Upper lobe of left lung (tissue), 6 donors: ENCODE measurements at places on chromosomes 2 and 18. TPM values are rescaled to one million over a fixed set of nuclear protein-coding genes. Genes with fewer than 3 reads are reported as not detected.

DNA sequence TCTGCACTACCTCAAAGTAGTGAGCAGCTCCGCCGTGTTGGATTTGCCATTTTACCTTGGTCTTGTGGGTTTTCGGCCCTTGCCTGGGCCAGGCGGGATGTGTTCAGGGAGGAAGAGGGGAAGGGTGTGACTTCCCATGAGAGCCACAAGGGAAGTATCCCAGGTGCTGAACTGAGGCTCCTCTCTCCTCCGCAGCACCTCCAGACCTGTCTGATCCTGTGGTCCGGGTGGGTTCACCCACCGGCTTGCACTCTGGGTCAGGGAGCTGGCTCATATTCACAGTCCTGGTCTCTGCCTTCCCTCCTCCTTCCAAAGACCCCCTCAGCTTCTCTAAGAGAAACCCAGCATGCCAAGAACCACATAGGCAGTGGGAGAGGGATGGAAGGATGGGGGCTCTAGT is 235.8 kb downstream of the SEPTIN10 start:
- no peak for DNase-seq

DNA sequence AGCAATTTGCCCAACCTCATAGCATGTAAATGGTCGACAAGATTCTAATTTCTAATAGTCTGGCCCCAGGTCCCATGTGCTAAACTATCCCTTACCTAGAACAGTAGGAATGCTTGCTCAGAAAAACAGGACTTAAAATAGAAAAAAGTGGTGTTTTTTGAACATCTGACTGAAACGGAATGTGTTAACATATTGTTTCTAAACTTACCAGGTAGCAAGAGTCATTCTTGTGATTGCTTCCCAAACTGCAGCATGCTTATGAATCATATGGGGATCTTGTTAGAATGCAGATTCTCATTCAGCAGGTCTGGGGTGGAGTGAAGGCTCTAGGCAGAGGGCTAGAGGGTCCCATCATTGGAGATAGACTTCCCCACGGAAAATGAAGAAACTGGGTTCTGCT is 5.8 kb upstream of the SLC20A1 start:
- DNase-seq, result no peak

- DNase-seq, result no peak
Measured at GRCh38 chr2:112156152-112156986, 18.2 kb downstream of the FBLN7 start.

DNA sequence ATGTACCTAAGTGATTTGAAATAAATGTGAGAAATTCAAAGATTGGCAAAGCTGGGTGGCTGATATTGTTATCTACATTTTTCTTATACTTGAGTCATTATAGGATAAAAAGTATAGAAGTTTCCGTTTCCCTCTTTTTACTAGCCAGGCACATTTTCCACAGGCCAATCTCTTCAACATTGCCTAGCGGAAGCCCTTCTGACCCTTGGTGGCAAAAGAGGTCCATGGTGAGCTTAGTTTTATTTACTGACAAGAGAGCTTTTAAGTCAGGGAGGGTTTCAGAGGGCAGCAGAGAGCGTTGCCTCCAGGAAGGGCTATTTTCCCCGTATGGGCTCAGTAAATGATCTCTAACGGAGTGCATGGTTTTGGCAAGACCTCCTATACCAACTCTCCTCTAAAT is 15.1 kb upstream of the RHOB start:
- DNase-seq, result no peak

DNA sequence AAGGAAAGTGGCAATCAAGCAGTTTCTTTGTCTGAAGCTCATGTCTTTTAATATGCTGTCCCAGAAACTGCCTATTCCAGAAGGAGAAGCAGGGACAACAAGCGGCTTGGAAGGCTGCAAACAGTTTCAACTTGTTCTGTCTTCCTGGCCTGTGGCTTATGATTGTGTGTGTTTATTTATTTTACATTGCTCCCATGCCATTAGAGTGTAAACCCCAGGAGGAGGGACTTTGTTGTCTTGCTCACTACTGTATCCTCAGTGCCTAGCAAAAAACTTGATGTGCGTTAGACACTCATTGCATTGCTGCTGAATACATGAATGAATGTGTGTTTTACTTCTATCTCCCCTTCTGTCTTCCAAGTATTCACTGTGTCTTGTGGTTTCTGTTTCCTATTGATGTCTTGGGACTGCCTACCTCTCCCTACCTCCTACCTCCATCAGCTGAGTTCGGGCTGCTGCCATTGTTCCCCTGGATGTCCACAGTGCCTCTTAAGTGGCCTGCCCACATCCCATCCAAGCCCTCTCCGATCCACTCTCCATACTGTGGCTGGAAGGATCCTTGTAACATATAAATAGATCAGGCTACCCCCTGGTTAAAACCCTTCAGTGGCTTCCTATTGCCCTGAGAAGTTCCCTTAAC is 261.4 kb downstream of the DYSF start:
- DNase-seq, result no peak

DNA sequence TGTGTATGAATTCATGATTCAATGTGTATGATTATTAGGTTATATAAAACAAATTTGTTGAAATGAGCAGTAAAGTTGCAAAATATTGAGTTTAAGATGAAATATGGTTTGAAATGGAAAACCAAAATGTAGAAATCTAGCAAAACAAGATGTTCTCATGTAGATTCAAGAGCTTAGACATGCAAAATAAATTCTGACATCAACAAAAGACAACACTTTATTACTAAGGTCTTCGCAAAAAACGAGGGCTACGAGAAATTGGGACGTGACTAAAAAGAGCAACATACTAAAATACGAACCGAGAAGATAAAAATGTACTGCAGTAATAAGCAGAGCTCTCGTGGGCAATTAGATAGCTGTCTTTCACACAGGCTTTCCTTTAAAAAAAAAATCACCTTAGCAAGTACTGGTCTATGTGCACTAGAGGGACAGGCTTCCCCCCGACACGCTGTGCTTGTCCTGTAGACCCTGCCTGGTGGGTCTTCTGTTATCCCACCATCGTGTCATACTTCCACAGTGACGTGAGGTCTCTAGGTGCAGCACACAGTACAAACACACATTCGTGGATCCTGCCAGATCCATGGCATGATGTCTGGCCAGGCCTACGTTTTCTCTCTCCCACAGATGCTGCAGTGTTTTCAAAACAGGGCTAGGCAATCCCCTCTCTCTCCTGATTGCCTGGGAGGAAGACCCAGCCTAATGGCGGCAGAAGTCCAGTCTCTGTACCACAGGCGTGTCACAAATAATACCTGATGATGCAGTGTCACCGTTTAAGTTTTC is 240.8 kb downstream of the TCF4 start:
- no peak for DNase-seq

GRCh38 chr2:54149638-54150441 is 34.4 kb downstream of the ACYP2 start:
- no peak for DNase-seq

DNA sequence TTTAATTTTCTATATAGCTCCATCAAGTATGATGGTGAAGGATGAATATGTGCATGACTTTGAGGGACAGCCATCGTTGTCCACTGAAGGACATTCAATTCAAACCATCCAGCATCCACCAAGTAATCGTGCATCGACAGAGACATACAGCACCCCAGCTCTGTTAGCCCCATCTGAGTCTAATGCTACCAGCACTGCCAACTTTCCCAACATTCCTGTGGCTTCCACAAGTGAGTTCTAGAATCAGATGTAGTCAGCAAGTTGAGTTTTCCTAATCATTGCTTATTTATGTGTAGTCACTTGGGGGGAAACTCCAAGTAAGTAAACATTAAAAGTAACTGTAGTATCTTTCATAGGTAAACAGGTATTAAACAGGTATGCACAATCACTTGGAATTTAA is 24.8 kb downstream of the SMAD4 start:
- no peak for DNase-seq

- no peak for DNase-seq
Measured at GRCh38 chr18:65607161-65607560, 143.7 kb upstream of the CDH7 start.

DNA sequence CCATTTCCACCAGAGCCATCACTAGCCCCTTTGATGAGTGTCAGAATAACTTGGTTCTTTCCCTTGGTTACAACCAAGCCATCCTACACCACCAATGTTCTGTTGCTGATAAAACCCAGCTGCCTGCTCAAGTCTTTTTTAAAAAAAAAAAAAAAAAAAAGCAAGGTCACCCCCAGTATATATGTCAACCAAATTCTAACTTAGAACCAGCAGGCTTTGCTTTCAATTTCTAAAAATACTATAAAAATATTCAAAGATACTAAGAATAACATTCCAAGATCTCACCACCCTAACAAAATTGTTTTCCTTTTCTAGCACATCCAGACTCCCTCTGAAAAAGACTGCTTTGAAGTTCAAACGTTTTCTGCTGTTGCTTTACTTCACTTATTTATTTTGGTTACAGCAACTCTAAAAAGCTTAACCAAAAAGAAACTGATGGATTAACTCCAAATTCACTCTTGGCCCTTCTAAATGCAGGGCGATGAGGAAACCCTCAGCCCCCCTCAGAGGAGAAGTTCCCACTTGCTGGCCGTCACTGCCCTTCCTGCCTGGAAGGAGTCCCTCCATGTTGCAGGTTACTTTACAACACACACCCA is 10.9 kb downstream of the UXS1 start:
- no peak for DNase-seq

- DNase-seq, result no peak
Measured at GRCh38 chr2:30860726-30861125, 53.5 kb upstream of the CAPN13 start.

- no peak for DNase-seq
Measured at GRCh38 chr2:133509777-133510176, 58.5 kb downstream of the NCKAP5 start.

The ACVR1C gene
- 0.30 TPM for total RNA-seq

The SRD5A2 gene
- total RNA-seq, result 0.44 TPM

The EGR4 gene
- total RNA-seq, result not detected

The PIK3C3 gene
- total RNA-seq, result 46.4 TPM

The ALK gene
- total RNA-seq, result 0.30 TPM

The SERTAD2 gene
- total RNA-seq, result 19.5 TPM

The FBLN7 gene
- 2.2 TPM for total RNA-seq
